MV-4-11 (cell line): ENCODE measurements at places on chromosomes 7 and 10.

- DNase-seq: peak; percentile 93
These were observed 1.5 kb downstream of the STX1A start for GRCh38 chr7:73717991-73718405.

GRCh38 chr10:47368431-47369180 lies 15.5 kb downstream of the ZNF488 start:
- DNase-seq: no peak

DNA sequence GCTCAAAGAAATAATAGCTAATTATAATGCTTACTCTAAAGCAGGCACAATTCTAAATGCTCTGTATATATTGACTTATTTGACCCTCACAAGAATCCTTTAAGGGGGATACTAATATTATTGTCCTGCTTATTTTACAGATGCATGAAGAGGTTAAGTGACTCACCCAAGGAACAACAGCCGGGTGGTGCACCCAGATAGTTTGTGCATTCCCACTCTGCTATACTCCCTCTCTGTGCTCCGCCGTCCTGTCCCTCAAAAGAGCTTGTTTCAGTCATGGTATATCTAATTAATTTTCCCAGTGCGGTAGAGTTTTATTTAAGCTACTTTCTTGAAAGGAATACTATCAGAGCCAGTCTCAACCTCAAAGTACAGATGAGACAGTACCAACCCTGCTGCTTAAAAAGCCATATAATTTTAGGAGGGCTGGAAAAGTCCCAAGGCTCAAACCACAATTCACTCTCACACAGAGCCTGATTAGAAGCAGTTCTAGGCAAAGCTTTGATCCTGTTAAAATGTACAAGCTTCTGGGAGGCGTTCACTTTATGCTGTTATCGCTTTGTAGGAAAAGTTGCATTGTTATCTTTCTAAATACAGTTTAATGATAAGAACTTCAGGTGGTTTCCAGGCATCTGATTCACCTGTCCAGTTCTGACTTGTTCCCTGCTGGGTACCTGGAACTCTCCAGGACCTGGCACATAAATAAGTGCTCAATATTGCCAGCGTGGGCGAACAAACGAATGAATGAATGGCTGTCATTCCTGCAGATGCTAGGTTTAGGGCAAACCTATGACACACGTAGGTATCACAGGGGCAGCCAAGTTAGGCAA lies 261.5 kb upstream of the KLF14 start:
- DNase-seq: no peak

DNA sequence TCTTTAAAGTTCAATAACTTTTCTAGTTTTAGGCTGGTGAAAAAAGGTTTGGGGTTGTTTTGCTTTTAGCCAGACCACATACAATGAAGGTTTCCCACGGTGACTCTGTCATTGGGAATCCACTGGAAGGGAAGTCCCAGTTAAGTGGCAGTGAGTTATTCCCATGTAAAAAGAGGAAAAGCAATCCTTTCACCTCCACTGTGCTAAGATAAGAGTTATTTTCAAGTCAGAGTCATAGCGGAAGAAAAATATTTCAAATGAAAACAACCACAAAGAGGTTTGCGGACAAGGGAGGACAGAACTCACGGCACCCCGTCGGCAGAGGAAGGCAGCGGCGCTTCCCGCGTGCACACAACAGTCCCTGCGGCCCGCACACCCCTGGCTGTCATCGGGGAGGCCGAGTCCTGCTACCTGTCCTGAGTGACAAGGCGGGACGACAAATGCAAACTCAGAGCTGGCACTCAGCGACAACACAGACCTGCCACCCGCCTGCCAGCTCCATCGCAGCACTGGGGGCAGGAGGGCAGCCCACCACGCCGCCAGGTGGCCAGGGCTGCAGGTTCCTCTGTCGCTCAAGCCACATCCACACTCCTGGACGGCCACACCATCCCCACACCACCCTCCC lies 9.3 kb upstream of the PAPOLB start:
- DNase-seq: no peak

- no peak for DNase-seq
These were observed 76.0 kb downstream of the GRK5 start for GRCh38 chr10:119283387-119283786.

GRCh38 chr10:64201936-64202335 lies 680.7 kb downstream of the REEP3 start:
- DNase-seq: no peak

DNA sequence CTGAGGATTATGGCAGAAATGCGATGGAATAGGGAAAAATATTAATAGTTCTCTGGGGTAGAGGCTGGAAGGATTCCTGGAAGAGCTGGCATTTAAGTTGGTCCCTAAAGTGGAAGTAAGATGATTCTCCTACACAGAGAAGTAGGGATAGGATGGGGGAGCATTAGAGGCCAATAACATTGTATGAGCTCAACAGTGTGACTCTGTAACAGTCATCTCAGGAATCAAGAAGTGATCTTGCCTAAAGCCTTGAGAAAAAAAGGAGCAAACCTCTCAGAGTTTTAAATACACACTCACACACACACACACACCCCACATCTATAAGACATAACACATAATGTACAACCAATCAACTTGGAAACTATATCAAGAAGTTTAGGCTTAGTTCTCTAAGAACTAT lies 117.7 kb upstream of the CDK1 start:
- no peak for DNase-seq

DNA sequence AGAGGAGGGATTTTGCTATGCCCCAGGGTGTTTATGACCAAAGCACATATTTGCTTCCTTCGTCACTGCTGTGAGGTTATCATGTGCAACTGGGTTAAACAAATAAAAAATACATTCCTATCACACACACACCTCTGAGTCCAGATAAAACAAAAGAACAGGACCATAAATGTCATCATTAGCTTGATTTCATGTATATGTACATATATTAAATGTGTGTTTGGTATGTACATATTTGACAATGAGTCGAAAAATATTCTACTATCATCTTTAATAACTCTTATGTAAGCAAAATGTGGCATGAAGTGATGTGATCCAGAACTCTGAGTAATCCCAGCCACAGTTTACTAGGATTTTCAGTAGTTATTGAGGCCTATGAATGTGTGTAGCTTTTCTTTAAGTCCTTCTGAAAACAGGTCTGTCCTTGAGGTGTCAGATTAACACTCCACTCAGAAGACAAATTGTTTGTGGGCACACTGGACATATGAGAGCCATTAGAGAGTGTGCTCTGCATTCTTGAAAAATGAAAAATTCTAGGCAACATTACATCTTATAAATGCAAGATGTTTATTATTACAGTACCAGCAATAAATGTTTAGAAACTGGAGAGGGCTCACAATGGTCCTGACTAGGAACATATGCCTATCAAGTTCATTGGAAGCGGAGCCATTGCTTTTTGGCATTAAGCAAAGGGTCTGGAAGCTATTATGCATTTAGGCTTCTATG lies 335.1 kb upstream of the SEMA3A start:
- DNase-seq: no peak

- no peak for DNase-seq
These were observed 26.0 kb downstream of the RNF32 start for GRCh38 chr7:156666368-156667109.

DNA sequence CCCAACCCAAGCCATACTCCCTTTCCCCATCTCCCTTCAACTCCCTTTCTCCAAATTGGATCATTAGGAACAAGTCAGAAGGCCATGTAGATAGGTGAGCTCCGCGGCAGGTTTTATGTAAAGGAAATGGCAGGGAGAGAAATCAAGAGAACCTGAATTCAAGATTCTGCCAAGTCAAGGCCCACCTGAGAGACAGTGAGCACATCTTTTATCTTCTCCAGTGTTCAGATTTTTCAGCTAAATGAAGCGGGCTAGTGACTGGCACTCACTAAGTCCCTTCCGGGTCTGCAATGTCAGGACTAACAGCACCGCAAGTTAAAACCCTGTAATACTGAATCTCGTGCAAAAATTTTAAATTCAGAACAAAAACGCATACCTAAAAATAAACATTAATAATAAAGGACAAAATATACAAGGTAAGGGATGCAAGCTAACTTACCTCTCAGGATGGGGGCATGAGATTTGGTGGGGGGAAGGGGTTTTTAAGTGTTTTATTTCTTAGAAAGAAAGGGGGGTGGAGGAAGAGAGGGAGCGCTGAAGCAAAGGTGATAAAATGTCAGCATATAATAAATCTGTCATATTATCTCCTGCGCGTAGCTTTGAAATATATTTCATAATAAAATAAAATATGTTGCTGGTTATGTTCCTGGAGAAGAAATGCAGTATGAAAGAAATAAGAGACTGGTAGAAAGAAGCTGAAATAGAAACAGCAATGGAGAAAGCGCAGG lies 17.6 kb downstream of the TCAF1 start:
- no peak for DNase-seq

DNA sequence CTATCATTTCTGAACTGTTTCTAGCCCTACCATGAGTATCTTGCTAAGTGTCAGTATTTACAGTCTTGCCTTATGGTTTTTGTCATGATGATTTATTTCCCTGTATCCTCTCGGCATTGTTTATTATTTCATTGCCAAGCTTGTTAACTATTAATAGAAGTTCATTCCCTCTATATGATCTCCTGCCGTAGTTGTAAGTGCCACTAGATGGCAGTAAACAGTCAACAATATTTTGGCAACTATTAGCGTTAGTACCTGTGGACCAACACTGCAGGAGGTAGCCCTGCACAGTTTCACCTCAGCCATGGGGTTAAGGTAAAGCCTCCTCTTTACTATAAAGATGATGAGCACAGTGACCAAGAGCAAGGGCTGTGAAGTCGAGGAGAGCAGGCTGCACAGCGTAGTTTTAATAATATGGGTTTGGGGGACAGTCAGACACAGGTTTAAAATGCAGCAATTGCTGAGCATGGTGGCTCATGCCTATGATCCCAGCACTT lies 26.1 kb upstream of the CCNJ start:
- peak; percentile 34 for DNase-seq

- no peak for DNase-seq
These were observed 35.2 kb downstream of the BMPER start for GRCh38 chr7:33940503-33940902.
